ENCODE measurements at places on chromosomes 3 and 15.

- peak; percentile 7 for DNase-seq
Observed at GRCh38 chr3:17639765-17640164, 102.7 kb downstream of the TBC1D5 start.

- no peak for DNase-seq
Observed at GRCh38 chr15:93024716-93025624, 64.0 kb downstream of the RGMA start.

DNA sequence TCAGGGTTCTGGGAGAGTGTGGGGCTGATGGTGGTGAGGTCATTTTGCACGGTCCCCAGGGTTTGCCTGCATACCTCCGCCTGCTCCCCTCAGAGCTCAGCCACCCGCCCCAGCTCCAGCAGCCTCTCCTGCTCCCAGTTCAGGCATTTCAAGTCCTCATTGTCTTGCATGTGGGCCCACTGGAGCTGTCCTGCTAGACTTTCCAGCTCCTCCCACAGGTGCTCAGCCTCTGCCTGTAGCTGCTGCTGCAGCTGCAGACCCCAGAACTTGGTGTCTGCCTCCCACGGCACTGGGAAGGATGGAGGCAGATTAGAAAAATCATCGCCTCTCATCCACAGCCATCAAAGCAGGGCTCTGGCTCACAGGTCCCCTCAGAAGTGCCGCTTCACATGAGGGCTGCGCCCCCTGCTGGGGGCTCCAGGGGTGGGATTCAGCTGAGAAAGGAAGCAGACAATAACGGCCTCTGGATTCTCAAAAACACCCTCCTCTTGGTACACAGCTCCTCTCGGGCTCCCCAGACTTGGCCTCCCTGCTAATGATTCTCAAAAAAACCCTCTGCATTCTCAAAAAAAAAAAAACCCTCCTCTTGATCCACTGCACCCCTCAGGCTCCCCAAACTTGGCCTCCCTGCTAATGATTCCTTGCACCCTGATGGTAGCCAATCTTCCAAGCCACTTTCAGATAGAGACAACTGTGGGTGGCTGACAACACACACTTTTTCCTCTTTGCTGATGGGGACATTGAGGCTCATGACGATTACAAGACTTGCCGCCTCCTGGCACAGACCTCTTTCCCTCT is 89.3 kb upstream of the C2CD4B start:
- no peak for DNase-seq

DNA sequence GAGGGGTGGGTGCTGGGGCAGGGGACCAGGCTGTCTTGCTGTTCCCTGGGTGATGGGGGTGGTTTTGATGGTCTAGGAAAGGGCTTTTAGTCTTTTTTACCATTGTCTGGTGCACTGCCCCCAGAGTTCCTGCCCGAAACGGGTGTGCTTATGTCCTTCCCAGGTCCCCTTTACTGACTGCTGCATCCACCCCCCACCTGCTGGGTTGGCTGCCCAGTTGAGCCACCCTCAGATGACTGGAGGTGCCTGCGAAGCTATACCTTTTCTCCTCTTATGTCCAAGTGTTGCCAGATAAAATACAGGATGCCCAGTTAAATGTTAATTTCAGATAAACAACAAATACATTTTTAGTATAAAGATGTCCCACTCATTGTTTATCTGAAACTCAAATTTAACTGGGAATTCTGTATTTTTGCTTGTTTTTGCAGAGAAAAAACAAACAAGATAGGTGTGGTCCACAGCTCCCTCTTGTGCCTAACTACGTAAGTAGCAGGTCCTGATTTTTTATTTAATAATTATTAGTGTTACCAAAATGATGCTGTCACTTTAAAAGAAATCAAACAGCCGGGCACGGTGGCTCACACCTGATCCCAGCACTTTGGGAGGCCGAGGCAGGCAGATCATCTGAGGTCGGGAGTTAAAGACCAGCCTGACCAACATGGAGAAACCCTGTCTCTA is 6.1 kb upstream of the RPP14 start:
- no peak for DNase-seq

DNA sequence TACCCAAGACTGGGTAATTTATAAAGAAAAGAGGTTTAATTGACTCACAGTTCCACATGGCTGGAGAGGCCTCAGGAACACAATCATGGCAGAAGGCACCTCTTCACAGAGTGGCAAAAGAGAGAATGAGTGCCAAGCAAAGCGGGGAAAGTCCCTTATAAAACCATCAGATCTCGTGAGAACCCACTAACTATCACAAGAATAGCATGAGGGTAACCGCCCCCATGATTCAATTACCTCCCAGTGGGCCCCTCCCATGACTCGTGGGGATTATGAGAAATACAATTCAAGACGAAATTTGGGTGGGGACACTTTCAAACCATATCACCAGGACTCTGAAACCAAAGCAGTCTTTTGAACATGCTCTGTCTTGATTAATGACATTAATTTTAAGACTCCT is 7.0 kb downstream of the RTP3 start:
- DNase-seq, result no peak

DNA sequence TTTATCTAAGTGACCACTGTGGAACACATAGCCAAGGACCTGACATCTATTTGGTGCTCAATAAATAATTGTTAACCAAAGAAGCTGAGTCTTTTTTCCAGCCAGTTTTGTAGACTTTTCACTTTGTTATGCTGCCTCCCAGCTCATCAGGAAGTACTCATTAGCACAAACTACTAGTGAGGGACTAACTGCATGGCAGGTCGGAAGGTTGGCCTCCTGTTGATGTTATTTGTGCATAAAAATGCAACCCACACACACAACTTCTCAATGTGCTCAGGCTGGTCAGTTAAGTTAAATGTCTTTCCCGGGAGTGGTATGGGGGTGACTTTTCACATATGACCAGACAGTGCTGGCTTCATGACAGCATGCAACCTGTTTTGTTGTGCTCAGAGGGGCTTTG is 263.0 kb upstream of the TOPAZ1 start:
- DNase-seq, result no peak

GRCh38 chr3:138594150-138594934 is at the start of gene CEP70:
Gene CEP70, minus strand, starts transcription at chr3:138594260. Its CDS starts 21,333 bp downstream, at chr3:138572927.
- no peak for DNase-seq

DNA sequence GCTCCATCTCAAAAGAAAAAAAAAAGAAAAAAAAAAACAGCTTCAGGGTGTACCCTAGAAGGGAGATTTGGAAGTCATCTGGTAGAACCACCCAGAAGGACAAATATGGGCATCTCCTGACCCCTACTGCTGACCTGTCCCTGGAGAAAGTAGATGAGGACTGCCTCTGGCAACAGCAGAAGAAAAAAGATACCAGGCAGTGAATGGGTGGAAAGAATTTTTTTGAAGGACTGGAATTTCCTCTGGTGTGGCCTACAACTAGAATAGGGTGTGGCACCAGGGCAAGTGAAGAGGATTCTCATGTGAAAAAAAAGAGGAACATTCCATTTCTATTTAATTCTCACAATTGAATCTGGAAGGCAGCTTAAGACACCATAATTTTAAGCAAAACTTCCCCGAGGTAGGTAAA is 3.1 kb downstream of the ANXA2 start:
- DNase-seq, result no peak

GRCh38 chr3:55873523-55874254 is 386.6 kb upstream of the WNT5A start:
- no peak for DNase-seq

All from NCI-H510A (cell line).